ENCODE measurements at places on chromosomes 13 and 19.

- no peak for DNase-seq
Measured at GRCh38 chr13:41229356-41229755, 34.0 kb downstream of the MTRF1 start.

- no peak for DNase-seq
Measured at GRCh38 chr19:10270616-10271394, at the start of gene ICAM1. Gene ICAM1, plus strand, starts transcription at chr19:10271120. Its CDS starts 40 bp downstream, at chr19:10271160.

GRCh38 chr19:34499155-34499834 lies 17.7 kb downstream of the WTIP start:
- no peak for DNase-seq

DNA sequence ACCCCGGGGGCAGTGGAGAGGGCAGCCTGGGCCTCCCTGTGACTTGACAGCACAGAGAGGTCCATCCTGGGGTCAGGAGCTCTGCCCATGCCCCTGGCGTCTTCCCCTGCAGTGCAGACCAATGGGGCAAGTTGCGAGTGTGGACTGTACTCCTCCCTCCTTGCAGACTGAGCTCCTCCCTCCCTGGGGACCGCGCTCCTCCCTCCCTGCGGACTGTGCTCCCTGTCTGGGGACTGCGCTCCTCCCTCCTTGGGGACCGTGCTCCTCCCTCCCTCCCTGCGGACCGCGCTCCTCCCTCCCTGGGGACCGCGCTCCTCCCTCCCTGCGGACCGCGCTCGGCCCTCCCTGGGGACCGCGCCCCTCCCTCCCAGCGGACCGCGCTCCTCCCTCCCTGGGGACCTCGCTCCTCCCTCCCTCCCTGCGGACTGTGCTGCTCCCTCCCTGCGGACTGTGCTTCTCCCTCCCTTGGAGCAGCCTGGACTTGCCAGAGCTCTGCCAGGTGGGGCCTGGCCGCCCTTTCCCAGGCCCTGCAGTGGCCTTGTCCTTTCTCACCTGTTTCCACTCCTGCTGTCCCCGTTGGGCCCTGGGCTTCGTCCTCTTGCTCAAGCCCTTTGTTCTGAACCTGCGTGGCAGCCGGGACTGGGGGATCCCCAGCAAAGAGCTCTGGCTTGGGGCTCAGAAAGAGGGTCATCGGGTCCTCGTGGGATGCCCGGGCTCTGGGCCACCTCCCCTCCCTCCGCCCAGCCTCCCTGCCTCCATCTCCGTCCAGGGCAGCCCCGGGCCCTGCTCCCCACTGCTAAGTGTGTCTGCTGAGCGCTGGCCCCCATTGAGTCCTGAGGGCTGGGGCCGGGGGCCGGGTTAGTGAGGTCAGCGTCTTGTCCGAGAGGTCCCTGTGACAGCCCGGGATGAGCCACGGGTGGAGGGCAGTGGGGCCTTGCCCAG lies 6.8 kb downstream of the GAMT start:
- no peak for DNase-seq

DNA sequence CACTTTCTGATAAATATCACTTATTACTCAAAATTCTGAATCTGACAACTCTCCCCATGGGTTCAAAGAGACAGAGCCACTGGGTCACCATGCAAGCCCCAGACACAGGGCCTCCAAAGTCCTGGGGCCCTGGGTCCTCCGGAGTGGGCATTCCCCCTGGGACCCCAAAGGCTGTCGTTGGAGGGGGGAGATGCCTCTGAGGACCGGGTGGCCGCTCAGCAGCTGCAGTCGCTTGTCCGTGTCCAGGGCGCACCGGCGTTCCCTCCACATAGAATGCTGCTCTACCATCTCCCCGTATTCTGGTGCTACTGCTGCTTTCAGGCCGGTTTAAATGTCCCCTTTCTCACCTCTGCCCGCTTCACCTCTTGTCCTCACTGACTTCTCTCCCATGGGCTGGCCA lies 246.1 kb downstream of the TEX29 start:
- no peak for DNase-seq

Data from renal pelvis (tissue), 12 donors.